ENCODE measurements at places on chromosomes 5 and 9. TPM values are rescaled to one million over a fixed set of nuclear protein-coding genes. Genes with fewer than 3 reads are reported as not detected.

FOXD4L6 gene
- not detected for total RNA-seq

FLT4 gene
- total RNA-seq: 0.45 TPM

CDH9 gene
- not detected for total RNA-seq

ECM2 gene
- total RNA-seq: not detected

MARCOL gene
- total RNA-seq: not detected

SLC6A7 gene
- not detected for total RNA-seq
